ENCODE measurements at places on chromosomes 3 and 15. TPM values are rescaled to one million over a fixed set of nuclear protein-coding genes. Genes with fewer than 3 reads are reported as not detected.

The MUC4 gene
- 0.32 TPM for total RNA-seq

The GOLGA6B gene
- not detected for total RNA-seq

The COL8A1 gene
- total RNA-seq = not detected

The PRTG gene
- total RNA-seq = not detected

The ITGA11 gene
- 0.19 TPM for total RNA-seq
